Erythroblast (primary cell): ENCODE measurements at places on chromosomes 16 and 17.

DNA sequence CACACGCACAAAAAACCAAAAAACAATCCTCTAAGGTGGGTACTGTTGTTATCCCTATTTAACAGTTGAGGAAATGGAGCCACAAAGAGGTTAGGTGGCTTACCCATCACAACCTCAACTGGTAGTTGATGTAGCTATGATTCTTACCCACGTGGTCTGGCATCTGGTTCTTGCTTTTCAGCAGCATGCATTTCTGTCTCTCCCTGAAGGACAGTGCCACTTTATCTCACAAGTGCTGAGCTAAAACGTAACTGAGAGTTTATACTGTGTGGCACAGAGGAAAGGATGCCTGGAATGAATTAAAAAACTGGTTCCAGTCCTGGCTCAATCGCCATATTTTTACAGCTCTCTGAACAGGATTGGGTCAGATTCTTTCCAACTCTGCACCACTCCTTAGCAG, 1.9 kb upstream of the CORO6 start:
- DNase-seq, result no peak

DNA sequence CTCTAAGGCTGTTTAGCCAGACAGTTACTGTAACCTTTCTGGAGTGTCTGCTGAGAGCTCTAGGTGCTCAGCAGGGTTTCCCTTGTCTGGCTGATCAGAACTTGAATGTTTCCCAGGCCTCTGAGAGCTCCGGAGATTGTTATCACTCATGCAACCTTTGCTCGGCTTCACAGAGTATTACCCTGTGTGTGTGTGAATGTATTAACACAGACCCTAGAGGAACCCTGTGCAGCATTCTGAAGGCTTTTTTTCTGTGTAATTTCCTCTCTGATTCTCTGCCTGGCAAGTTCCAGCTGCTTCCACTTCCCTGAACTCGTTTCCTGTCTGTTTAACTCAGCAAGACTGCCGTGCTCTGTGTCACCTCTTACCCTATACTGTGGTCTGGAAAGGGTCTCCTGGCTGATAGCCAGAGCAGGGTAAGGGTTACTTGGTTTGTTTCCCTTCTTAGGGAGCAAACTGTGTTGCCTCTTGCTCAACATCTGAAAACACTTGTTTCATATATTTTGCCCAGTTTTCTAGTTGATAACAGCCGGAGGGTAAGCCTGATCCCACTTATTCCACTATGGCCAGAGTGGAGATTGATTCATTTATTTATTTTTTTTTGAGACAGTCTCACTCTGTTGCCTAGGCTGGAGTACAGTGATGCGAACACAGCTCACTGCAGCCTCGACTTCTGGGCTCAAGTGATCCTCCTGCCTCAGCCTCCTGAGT, 21.7 kb downstream of the PRMT7 start:
- DNase-seq, result no peak

DNA sequence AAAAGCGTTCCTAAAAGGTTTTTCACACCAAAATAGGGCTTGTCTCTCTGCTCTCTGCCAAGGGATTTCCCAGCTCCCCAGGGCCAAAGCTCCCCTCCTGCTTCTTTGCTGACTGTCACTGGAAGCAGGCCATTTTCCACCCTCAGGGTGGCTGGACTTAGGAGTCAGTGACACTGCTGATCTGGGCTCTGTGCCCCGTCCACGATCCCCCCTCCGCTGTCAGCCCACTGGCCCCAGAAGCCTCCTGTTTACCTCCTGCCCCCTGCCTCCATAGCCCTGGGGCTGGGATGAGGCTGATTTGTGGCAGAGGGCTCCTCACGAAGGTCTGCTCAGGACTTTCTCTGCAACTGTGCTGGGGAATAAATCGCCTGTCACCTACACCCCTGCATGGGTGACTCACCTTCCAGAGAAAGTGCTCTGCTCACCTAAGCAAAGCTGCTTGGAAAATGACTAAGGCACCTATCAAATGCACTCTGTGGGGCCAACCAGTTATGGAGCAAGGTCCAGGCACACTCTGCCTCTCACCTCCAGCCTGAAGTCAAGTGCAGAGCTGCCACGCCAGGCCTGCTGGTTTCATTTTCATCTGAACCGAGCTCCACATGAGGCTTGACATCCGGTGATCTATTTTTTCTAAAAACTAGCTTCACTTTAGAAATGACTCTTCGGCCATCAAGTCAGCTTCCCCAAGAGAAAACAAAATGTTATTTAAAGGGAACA, 4.9 kb downstream of the MAP3K14 start:
- peak; percentile 30 for DNase-seq

DNA sequence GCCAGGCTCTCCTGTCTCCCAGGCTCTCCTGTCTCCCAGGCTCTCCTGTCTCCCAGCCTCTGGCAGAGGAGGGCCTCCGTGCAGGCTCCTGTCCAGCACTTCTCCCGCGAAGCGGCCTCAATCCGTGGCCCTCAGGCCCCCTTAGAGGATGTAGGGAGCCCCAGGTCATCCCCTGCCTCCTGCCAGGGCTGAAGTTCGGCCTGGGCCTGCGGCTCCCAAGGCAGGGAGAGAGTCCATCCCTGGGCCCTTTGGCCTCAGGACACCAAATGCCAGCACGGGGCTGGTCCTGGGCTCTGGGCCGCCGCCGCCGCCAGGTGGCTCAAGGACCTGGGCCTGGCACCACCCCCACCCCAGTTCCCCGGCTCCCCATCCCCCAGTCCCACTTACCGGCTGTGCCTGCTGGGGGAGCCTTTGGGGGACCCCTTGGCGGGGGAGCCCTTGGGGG, 370 bp downstream of the EVPL start:
- no peak for DNase-seq

GRCh38 chr17:59627770-59628171, 8.1 kb downstream of the CLTC start:
- no peak for DNase-seq

- no peak for DNase-seq
Measured at GRCh38 chr17:15447928-15448579, 19.4 kb downstream of the CDRT4 start.

DNA sequence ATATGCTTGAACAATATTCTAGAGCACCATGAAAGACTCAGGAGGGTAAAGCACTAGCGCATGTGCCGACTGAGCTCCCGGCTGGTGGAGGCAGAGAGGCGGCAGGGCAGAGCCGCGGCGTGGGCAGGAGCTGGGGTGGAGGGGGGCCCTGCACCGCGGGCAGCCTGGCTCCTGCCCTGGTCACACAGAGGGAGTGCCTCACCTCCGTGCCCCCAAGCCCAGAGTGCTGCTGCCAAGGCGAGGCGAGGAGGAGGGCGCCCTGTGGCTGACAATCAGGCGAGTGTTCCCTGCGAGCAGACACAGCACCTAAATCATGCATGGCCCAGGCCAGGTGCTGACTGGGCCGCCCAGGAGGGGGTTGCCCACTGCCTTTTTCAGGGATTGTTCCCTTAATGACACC, 105.8 kb upstream of the TNRC6C start:
- DNase-seq, result no peak

GRCh38 chr16:26987597-26988010, 79.1 kb upstream of the C16orf82 start:
- DNase-seq, result no peak

- DNase-seq, result no peak
Measured at GRCh38 chr17:29018788-29019474, 13.1 kb upstream of the SEZ6 start.
